ENCODE measurements at places on chromosomes 3 and 15. TPM values are rescaled to one million over a fixed set of nuclear protein-coding genes. Genes with fewer than 3 reads are reported as not detected.

- no peak for DNase-seq
Measured at GRCh38 chr15:88448991-88449461, 18.2 kb downstream of the MRPL46 start.

DNA sequence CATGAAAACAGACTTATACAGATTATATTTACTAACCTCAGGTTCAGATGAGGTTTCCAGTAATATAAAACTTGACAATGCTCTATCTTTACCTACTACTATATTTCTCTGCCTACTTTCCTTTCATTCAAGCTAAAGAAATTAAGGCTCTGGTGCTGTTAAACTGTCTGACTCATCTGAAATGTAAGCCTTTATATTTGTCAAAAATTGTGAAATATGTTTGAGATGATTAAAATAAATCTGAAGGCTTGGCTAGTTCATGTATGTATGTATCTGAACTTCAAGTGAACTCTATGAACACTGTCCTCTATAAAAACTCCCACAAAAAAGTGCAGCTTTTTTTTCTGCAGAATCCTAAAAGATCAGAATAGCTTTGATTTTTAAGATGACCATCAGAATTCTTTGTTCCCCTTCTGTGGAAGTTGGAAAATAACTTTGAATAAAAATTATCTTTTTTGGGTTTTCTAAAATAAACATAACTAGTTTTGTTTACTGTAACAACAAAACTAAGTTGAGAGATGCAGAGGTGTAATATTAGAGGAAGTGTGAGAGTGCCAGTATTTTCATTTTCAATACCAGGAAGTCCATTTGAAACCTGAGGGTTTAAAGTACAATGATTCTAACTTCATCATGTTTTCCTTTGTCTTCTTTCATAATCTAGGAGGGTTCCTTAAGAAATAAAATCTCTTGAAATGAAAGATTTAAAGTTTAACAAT is 42.2 kb downstream of the ILDR1 start:
- DNase-seq = no peak

DNA sequence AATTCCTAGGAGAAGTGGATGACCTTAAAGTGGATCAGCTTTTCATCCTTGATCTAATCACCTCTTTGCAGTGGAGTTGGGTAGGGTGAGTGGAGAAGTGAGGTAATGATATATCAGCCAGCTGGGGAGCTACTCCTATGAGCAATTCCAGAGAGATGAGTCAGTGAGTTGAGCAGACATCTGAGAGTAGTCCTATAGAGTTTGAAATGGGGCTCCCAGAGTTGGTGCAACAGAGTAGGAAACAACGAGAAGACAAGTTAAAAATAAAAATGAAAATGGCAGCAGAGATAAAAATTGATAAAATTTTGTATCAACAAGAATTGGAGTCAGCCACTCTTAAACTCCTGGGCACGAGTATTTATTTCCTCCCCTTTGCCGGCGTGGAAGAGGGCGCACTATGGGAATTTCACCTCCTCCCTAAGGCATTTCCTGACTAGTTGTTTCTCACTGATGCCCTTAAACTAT is 150.8 kb upstream of the DPH6 start:
- DNase-seq = no peak

DNA sequence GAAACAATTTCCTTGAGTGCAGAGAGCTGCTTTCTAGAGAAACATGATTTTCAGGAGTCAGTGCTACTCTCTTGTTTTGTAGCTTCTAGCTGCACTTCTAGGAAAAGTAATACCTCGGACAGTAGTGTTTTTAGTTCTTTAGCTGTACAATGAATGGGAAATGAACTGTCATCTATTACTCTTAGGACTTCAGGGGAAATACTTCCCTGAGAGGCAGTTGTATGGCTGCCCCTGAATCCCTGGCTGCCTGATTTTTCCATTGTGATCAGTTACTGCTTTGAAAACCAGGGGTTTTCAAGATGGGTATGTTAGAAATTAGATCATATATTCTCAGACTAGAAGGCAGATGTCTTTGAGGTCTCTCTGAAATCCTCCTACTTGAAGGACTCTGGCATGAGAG is 200.3 kb upstream of the SEMA6D start:
- DNase-seq = no peak

GRCh38 chr3:79651536-79652065 is 116.2 kb downstream of the ROBO1 start:
- no peak for DNase-seq

Gene MUSTN1
- polyA plus RNA-seq = 4.8 TPM

GRCh38 chr15:82951472-82952157 is 905 bp downstream of the HOMER2 start:
- DNase-seq = no peak

Gene ADCY5
- polyA plus RNA-seq = 12.4 TPM

Gene SLC12A1
- 0.12 TPM for polyA plus RNA-seq

- DNase-seq = peak; percentile 44
Measured at GRCh38 chr15:80289528-80290495, 37.8 kb upstream of the CTXND1 start.

DNA sequence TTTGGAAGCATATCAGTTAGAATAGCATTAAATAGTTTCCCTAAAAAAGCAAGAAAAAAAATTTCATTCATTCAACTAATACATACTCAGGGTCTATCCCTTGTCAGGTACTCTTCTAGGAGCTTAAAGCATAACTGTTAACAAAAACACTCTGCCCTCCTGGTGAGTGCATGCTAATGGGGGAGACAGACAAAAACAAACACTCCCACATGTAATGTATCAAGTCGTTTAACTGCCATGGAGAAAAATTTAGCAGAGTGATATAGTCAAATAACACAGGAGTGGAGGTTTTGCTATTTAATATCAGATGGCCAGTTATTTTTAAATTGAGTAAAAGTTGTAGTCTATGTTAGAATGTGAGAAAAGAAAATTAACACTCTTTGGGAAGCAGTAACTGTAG is 254.5 kb upstream of the RARB start:
- no peak for DNase-seq

GRCh38 chr3:106880206-106880605 is 497.0 kb upstream of the CCDC54 start:
- DNase-seq = no peak

DNA sequence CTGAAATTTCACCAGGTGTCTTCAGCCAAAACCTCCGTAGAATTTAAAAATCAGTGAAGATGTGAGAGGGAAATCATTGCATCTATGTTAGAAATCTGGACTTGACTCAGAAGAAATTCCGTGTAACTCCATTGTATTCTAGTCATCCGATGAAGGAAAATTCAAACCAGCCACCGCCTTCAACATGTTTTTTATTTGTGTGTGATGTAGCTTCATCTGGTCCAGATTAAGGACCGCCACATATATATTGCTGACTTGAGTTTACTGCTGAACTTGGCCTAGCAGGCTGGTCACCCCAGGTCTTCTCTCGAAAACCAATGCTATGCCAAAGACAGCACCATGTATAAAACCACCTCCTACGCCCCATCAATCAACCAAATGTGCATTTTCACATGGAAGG is 120.9 kb downstream of the FOXP1 start:
- DNase-seq = no peak

DNA sequence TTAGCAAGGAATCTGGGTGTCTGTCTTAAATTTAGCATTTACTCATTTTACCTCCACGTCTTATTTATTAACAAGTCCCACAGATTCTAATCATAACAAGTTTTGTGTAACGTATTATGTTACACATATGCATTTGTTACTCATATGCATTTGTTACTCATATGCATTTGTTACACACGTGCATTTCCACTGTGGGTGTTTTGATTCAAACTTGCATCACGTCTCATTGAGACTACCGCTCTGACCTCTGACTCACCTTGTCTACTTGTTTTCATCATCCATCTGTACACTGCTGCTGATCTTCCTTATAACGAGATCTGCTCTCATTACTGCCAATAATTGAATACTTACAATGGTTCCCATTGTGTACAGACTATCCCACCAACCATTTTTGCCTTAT is 1141.4 kb downstream of the TBL1XR1 start:
- DNase-seq = no peak

Gene GOLGA6L7
- polyA plus RNA-seq = 1.1 TPM

Gene ST3GAL6
- 20.8 TPM for polyA plus RNA-seq

- no peak for DNase-seq
Measured at GRCh38 chr15:42820811-42821210, 83.9 kb upstream of the CDAN1 start.

- DNase-seq = no peak
Measured at GRCh38 chr15:67126551-67127330, 61.3 kb downstream of the SMAD3 start.

Gene PLA2G4D
- 0.18 TPM for polyA plus RNA-seq

Gene GOLGA8T
- not detected for polyA plus RNA-seq

Gene UBA3
- 87.0 TPM for polyA plus RNA-seq

DNA sequence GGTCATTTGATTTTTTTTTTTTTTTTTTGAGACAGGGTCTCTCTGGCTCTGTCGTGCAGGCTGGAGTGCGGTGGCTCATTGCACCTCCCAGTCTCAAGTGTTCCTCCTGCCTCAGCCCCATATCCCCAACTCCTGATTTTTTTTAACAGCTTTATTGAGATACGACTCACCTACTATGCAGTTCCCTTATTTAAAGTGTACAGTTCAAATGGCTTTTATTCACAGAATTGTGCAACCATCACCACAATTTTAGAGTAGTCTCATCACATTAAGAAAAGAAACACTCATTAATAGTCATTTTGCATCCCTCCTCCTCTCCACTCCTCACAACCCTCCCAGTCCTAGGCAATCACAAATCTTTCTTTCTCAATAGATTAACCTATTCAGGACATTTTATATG is 1.9 kb upstream of the TRA2B start:
- no peak for DNase-seq

GRCh38 chr15:99472416-99473145 is 93.2 kb upstream of the MEF2A start:
- no peak for DNase-seq

DNA sequence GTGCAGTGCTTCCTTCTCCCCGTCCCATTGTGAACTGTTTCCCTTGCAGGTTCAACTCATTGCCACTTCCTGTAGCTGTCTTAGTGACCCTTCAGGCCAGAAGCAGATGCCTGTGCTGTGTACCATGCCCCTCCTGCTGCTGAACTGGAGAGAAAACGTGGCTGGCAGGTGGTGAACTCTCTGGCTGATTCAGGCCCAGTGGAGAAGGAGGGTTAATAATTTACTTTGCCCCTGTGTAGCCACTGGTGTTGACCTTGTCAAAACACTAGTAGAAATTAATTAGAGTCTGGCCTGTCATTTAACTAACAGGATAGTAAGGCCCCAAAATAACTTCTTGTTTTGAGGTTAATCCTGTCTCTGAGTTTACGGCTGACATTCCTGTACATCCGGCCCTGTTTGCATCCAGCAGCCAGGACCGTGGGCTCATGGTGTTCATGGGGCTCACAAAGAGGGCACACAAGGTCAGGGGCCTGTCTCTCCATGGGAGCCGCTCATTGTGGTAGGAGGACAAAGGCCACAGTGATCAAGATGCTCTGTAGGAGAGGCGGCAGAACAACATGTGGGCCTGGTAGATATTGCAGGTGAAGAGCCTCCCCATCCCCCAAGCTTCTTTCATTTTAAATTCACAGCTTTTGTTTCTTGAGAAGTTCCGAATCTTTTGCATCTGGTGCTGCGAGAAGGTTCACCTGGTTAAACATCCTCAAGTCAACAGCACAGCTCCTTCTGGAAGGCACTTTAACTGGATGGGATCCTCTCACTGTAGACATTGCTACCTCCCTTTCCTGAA is 101.6 kb downstream of the CGNL1 start:
- no peak for DNase-seq

Gene GOLGA8M
- polyA plus RNA-seq = 2.8 TPM

Gene GOLGA8S
- 1.2 TPM for polyA plus RNA-seq

GRCh38 chr3:195160908-195161434 is 110.0 kb downstream of the XXYLT1 start:
- DNase-seq = no peak

DNA sequence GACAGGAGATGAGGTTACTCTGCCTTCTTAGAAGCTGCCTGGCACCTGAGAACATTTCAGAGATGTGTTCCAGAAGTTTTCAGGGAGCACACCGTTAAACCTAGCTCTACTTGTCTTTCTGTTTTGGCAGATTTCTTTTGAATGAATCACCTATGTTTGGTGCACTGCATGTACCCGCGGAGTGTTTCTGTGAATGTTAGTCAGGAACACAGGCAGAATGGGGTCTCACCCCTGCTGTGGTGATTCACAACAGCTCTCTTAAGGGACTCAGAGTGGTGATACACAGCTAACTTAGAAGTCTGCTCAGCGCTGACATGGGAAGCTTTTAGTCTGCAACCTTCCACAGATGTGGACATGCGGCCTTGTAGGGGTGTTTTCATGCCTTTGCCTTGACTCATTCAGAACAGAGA is 24.0 kb downstream of the TSEN2 start:
- no peak for DNase-seq

DNA sequence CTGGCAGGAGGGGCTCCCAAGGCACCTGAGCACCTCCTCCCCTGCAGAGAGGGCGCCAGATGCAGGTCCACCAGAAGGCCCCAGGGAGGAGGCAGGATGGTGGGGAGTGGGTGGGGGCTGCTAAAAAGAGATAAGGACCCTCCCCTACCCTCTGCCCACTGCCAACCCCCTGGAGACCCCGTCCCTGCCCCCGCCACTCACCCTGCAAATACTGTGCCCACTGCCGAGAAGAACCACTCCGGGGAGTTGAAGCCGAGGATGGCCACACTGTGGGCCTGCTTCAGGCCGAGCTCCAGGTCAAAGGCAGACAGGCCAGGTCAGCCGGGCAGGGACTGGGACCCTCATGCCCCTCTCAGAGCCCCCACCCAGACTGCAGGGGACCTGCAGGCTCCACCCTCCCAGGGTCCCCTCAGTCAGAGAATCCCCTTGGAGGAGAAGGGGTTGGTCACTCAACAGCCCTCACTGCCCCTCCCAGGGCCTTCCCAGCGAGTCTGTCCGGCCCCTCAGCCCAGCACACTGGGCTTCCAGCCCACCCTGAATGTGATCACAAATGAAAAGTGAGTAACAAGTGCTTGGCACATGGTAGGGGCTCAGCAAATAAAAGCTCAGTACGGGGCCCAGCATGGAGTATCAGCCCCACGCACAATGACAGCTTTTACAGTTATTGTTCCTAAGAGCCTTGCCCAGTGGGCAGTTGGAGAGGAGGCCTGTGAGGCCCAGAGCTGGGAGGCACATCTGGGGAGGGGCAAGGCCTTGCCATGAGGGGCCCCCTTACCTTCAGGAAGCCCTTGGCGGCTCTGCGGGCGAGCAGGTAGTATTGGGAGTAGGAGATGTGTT is 40.4 kb downstream of the ACSBG1 start:
- no peak for DNase-seq

- no peak for DNase-seq
Measured at GRCh38 chr3:94693997-94694640, 631.3 kb downstream of the NSUN3 start.

Gene ZKSCAN7
- polyA plus RNA-seq = 18.3 TPM

- DNase-seq = no peak
Measured at GRCh38 chr3:164748626-164749025, 329.7 kb downstream of the SI start.

Gene SI
- polyA plus RNA-seq = not detected

DNA sequence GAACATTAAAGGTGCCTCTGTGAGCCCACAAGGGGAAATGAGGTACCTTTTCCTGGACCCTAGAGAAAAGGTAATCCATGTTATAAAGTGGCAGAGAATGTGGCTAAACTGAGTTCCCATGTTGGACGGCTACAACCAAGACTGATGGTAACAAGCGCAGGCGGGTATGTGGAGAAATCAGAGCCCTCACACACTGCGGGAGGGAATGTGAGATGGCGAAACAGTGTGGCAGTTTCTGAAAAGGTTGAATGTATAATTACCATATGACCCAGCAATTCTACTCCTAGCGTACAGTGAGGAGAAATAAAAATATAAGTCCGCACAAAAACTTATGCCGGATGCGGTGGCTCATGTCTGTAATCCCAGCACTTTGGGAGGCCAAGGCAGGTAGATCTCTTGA is 24.1 kb upstream of the SHISA5 start:
- DNase-seq = no peak

- DNase-seq = no peak
Measured at GRCh38 chr3:184641430-184641829, 70.4 kb downstream of the MAGEF1 start.
